NCI-H446 (cell line): ENCODE measurements at places on chromosomes 13 and 19.
A peak's percentile ranks its signal among the peaks of the same experiment; 100 is the strongest.

- no peak for DNase-seq
These were observed 35.3 kb downstream of the RGCC start for GRCh38 chr13:41492432-41493260.

GRCh38 chr13:37412241-37412921 is 186.2 kb downstream of the POSTN start:
- no peak for DNase-seq

- DNase-seq, result no peak
These were observed 16.1 kb upstream of the SPART start for GRCh38 chr13:36362251-36362650.

- no peak for DNase-seq
These were observed 35.3 kb downstream of the FPR3 start for GRCh38 chr19:51830274-51830673.

GRCh38 chr13:41059456-41060081 is 1.7 kb upstream of the WBP4 start:
- peak; percentile 28 for DNase-seq

DNA sequence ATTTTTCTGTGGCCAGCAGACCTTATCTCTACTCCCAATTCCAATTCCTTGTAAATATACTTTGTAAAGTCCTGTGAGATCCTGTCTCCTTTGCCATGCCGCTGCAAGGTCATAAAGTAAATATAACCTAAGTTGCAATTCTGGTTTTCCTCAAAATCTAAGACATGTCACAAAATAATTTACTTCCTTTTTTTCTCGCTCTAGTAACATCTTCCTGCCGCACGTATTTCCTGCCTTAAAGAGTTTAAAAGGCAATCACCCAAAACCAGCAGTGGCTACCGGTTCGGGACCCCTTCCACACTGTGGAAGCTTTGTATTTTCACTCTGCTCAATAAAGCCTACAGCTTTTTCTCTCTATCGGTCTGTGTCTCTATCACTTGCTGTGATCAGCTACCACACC is 832.0 kb upstream of the SLITRK5 start:
- no peak for DNase-seq

DNA sequence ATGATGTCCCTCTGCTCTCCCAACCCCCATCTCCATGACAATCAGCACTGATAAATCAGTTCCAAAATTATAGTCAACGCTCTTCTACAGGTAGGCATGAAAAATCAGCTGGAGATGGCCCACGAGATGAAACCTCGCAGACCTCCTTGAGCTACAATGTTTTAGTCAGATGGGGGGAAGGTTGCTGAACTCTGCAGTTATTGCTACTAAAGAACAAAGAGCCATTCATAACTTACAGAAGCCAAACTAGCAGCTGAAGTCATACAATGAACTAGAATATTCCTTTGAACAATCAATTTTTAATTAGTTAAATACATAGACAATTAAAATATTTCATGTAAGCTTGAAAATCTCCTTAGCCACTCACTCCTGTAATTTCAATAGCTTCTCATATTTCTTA is 179.2 kb downstream of the NHLRC3 start:
- no peak for DNase-seq

GRCh38 chr19:292281-292884 is 1.2 kb upstream of the PLPP2 start:
- DNase-seq, result no peak

DNA sequence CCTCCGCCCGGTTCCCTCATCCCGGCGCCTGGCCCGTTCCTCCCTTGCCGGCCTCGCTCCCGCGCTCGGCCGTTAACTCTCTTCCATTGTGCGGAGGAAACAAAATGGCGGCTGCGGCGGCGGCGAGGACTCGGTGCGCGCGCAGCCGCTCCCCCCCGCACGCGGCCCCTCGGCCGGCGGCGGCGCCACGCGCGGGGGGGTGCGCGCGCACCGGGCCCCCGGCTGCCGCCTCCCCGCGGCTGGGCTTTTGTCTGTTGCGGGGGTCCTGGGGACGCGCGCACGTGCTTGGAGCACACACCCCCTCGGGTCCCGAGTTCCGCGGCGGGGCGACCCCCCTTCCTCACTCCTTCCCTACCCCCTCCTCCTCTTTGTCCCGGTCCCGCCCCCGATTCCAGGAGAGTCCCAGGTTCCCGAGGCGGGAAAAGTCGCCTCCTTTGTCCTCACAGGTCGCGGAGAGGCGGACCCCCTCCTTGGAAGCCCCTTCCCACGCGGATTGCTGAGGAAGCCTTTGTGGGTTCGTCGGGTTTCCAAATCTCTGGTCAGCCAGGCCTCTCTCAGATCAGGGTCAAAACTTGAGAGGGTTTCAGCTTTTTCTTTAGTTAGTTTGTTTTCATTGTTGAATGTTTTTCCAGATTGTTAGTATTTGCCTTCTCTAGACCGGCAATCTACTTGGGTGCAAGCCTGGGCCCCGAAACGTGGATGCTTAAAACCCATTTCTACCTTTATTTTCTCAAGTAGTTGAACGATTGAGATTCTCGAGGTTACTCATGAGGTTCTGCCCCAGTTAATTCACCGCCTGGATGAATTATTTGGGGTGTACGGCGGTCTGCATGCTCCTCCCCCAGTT is 687 bp downstream of the ILF3 start:
- peak; percentile 83 for DNase-seq

DNA sequence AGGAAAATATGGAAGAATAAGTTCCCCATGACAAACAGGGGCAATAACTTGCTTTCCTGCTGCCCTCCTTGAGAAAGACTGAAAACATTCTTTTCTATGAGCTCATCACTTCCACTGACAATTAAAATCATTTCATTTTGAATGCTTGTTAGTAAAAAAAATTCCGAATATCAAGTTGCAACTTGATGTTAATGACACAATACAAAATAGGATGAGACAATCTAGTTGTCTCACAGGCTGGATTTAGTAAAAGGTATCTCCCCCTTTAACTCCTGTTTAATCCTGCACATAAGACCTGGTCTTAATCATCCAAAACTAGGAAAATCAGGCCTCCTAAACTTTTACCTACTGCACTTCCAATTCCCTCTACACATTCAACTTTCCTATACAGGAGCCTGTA is 24.7 kb downstream of the IRS2 start:
- no peak for DNase-seq

- no peak for DNase-seq
These were observed 3.6 kb downstream of the NACC1 start for GRCh38 chr19:13121551-13122274.

DNA sequence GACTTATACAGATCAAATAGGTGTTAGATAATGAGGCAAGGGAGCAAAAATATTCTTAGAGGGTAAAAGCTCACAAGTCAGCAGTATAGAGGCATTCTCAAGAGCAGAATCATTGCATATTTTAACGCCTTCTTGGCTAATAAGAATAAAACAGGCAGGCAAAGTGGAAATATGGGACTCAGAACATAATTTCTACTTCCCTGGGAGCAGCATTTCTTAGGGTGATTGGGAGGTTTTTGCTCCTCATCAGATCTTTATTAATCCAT is 39.6 kb downstream of the LHFPL6 start:
- no peak for DNase-seq

DNA sequence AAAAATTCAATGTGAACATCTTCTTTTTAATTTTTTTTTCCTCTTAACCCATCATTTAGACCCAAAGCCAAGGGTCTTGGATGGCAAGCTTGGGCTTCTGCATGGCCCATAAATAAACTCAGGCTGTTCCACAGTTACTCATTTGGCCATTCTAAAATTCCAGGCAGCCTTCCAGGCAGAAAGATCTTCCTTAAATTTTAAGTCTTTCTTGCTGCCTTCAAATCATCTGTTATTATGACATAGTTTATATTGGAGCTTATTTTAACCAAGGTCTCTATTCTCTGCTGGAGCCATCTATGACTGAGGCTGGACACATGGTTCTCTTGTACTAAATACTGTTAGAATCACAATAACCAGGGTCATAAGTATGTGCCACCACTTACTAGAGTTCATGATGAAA is 317.3 kb upstream of the MAB21L1 start:
- DNase-seq, result peak; percentile 35

DNA sequence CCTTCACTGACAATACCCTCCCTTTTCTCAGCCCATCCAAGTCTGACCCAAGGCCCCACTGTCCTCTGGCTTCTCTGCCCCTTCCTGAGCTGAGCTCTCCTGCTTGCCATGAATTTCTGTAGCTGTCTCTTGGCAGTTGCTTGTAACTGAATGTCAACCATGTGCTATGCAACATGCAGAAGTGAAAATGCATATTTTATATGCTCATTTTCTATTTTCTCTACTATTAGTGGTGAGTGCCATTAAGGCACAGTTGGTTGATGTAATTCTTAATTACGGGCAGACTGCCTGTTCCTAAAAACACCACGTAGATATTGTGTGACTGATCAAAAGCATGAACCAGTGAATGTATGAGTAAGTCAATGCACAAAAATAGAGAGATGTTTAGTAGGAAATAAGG is 29.6 kb downstream of the TNFSF11 start:
- no peak for DNase-seq

DNA sequence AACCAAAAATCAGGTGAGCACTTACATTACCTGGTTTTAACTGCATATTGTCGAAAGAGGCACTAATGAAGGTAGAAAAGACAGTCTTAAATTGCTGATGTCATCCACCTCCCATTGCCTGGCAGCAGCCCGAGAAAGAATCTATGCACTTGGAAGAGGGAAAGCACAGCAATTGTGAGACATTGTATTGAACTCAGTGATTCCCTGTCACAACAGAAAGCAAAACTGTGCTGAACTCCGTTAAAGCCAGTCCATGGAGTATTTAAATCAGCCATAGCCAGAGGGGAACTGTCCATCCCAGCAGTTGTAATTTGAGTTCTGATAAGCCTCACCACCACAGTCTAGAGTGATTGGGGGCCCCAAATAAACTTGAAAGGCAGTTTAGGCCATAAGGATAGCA is 466.6 kb upstream of the PCDH9 start:
- no peak for DNase-seq

GRCh38 chr13:91768746-91769145 is 370.3 kb downstream of the GPC5 start:
- no peak for DNase-seq

- DNase-seq, result no peak
These were observed 6.9 kb downstream of the MKNK2 start for GRCh38 chr19:2043961-2044708.
